ENCODE measurements at places on chromosomes 1 and 21. TPM values are rescaled to one million over a fixed set of nuclear protein-coding genes. Genes with fewer than 3 reads are reported as not detected.

DNA sequence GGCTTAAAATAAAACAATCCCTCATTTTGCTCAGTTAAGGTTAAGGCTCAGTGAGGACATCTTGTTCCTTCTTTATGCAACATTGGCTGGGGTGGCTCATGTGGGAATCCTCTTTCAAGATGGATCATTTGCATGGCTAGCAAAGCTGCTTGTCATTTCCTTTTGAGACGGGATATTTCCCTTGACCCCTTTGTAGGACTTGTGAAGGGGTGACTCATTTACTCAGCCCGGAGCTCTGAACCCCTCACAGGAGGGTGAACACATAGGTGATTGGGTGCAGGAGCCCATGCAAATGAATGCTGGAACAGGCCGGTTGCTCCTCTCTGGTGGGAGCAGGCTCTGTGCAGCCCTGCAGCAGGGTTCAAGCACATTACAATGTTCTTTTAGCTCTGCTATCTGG is 15.8 kb upstream of the C8A start:
- DNase-seq = no peak

The DYNLT4 gene
- total RNA-seq = not detected

The ANXA9 gene
- total RNA-seq = 1.2 TPM

The INAVA gene
- 9.0 TPM for total RNA-seq

DNA sequence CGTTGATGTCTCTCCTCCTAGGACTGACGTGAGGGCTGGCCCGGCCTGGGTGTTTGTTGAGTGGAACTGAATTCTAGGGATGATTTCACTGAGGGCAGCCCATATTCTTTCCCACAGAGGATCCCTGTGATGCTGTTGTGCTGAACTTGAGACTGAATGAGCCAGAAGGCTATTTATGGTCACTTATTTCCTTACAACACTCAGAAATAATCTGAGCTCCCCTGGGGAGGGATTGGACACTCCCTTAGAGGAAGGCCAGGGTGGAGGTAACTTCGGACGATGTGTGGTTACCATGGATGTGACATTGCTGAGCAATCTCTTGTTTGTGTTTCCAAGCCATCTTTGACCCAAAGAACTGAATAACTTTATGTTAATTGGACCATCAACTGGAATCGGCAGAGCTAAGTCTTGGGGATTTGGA is 5.1 kb upstream of the TMCO4 start:
- DNase-seq = no peak

DNA sequence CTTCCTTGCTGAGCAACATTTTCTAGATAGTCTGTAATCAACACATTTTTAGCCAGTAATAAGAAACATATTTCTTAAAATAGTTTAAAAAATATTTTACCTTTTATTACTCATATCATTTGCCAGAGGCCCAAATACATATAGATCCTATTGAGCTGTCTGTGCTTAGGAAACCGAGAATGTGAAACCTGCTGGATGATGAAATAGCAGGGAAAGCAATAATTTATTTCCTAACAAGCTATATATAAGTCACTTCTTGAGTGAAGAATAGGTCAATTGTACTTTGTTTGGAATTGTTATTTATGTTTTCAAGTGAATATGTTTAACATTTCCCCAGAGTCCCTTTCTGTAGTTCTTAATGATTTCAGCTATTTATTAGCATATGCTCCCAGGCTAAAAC is 339.9 kb upstream of the TMPRSS15 start:
- DNase-seq = no peak

The GPR25 gene
- total RNA-seq = 0.32 TPM

The TMEM35B gene
- 50.9 TPM for total RNA-seq

- DNase-seq = no peak
Measured at GRCh38 chr1:168092566-168093355, 44.0 kb downstream of the GPR161 start.

The CACHD1 gene
- total RNA-seq = 31.8 TPM

GRCh38 chr1:56406821-56407220 is 172.5 kb downstream of the PLPP3 start:
- no peak for DNase-seq

DNA sequence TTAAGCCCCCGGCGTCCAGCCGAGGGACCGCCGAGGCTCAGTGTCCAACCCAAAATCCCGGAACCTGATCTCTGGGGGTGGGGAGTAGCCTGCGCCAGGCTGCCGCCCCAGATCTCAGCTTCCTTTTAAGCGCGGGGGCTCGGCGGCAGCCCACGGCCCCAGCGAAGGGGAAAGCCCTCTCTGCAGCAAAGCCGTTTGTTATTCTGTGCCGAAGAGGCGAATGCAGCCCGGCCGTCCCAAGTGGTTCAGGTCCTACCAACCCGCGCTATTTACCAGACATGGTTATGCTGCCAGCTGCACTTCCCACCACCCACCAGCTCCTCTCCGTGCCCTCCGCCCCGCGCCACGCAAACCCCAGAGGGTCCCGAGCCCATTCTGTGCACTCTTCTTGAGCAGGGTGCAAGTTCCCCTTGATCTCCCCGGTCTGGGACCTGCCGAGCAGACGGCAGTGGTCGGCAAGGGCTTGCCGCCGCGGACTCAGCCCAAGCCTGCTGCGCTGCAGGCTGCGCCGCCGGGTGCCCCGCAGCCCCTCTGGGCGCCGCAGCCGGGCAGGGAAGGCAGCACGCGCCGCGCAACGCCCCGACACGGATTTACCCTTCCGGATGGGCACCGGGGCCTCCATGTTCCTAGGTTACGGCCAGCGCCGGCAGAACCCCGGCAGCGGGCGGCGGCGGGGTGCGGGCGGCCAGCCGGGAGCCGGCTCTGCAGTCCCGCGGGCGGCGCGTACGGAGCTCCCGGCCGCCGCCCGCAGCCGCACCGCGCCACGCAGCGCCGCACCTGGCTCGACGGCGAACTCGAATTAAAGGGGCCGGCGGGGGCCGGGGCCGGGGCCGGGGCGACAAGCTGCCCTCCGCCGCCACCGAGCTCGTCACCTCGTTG is 738 bp upstream of the KCNA2 start:
- DNase-seq = no peak

DNA sequence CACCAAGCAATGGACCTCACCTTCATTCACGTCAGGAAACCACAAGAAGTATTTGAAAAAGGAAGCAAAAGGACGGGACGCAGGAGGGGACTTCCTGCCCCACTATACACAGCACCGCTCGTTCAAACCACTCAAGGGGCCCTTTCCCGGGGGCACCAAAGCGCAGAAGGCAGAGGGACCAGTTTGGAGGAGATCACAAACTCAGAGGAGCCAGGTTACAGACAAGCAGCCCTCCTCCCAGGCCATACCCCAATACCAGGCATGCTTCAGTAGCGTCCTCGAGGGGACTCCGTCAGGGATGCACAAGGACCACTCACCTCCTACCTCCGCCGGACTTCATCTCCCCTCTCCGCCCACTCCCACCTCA is 685 bp downstream of the CRTC2 start:
- DNase-seq = no peak

DNA sequence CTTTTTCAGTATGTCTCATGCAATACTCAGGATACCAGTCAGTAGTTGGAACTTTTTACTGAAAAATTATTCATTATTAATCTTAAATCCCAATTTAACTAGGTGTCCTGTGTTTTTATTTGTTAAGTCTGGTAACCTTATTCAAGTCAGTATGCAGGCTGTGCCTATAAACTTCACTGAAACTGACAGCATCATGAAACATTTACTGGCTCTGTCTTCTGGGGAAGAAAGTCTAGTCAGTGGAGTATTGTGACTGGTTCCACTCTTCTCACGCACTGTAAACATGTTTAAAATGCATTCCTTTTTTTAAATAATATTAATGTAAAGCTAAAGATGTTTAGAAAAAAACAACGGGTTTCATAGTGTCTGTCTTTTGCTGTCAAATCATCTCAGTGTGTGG is 739.7 kb downstream of the LTN1 start:
- no peak for DNase-seq

The KIF17 gene
- 4.6 TPM for total RNA-seq

GRCh38 chr1:181141431-181141910 is 53.0 kb downstream of the IER5 start:
- DNase-seq = no peak

The KPRP gene
- total RNA-seq = not detected

The OR2T10 gene
- not detected for total RNA-seq

The PGBD5 gene
- total RNA-seq = 5.1 TPM

DNA sequence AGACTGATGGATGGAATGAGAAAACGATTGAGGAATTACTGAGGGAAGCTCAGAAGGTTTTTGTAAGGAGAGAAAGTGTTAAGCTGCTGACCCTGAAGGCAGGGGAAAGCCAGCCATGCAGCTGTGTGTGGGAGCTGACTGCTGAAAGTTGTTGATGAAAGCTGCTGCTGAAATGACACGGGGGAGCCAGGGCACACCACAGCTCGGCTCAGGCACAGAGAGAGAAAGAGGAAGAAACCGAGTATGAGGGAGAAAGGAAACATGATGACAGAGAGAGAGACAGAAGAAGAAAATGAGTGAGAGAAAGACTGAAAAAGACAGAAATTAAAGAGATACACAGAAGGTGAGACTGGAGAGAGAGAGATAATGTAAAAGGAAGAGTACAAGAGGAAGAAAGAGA is 115.5 kb downstream of the LRRC53 start:
- no peak for DNase-seq

The VAV3 gene
- 8.5 TPM for total RNA-seq

GRCh38 chr1:172948457-172948856 is 102.3 kb downstream of the TNFSF18 start:
- no peak for DNase-seq

GRCh38 chr1:159835356-159835755 is 8.7 kb downstream of the SLAMF8 start:
- no peak for DNase-seq

The TMPRSS3 gene
- total RNA-seq = 4.1 TPM

- DNase-seq = no peak
Measured at GRCh38 chr1:154753426-154753825, 116.7 kb downstream of the KCNN3 start.

GRCh38 chr21:43648171-43648570 is 11.1 kb downstream of the HSF2BP start:
- DNase-seq = no peak

The TAS1R3 gene
- total RNA-seq = 0.32 TPM

GRCh38 chr1:90727917-90728501 is 10.9 kb upstream of the BARHL2 start:
- no peak for DNase-seq

The DPT gene
- total RNA-seq = 44.7 TPM

- no peak for DNase-seq
Measured at GRCh38 chr1:27561124-27561899, 42.6 kb downstream of the AHDC1 start.

GRCh38 chr21:45364468-45365185 is 40.3 kb upstream of the COL18A1 start:
- no peak for DNase-seq

- DNase-seq = no peak
Measured at GRCh38 chr1:55893155-55893554, 678.0 kb upstream of the USP24 start.

DNA sequence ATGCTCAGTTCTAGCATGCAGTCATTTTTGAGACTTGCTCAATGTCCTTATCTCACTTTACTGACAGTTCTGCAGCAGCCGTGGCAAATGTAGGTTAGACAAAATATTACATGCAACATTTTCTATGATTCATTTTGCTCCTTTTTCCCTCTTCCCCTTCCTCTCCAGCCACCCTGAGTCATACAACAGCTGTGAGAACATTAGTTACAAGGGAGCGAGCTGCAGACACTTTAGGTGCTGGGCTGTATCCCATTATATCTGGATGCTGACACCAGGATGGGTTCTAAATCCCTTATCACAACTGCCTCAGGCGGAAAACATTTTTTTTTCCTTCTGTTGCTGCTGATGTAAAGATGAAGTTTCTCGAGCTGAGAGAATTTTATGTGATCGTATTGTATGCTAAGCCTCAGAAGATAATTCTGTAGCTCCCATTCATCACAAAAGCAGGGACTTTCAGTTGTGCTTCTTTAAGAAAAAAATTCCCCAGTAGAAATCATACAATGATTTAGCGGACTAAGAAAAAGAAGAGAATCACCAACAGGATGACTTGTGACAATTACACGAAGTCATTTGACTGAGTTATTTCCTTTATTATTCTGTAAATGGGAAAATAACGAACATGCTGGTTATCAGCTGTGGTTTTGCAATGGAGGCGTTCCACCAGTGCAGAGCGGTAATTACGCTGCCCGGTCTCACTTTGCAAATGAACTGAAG is 345.0 kb downstream of the DISC1 start:
- DNase-seq = no peak

DNA sequence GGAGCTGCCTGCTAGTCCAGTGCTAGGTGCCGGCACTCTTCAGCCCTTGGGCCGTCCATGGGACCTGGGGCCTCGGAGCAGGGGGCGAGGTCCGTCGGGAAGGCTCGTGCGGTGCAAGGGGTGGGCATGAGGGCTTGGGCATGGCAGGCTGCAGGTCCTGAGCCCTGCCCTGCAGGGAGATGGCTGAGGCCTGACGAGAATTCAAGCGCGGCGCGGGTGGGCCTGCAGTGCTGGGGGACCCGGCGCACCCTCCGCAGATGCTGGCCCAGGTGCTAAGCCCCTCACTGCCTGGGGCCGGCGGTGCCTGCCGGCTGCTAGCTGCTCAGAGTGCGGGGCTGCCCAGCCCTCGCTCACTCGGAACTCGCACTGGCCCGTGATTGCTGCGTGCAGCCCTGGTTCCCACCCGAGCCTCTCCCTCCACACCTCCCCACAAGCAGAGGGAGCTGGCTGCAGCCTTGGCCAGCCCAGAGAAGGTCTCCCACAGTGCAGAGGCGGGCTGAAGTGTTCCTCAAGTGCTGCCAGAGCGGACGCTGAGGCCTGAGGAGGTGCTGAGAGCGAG is 467.0 kb downstream of the AGBL4 start:
- no peak for DNase-seq

The GADD45A gene
- 16.4 TPM for total RNA-seq

The FAM131C gene
- total RNA-seq = not detected
